Activated naive CD4-positive, alpha-beta T cell treated with Interleukin-2 at 50 U/mL for 16 hours (primary cell): ENCODE measurements at places on chromosomes 6 and 20.
A peak's percentile ranks its signal among the peaks of the same experiment; 100 is the strongest.

GRCh38 chr6:17928514-17929430, 58.7 kb downstream of the KIF13A start:
- DNase-seq: no peak

GRCh38 chr20:7199861-7200260, 432.4 kb downstream of the BMP2 start:
- no peak for DNase-seq

GRCh38 chr6:136774228-136775041, 17.8 kb downstream of the MAP3K5 start:
- no peak for DNase-seq

DNA sequence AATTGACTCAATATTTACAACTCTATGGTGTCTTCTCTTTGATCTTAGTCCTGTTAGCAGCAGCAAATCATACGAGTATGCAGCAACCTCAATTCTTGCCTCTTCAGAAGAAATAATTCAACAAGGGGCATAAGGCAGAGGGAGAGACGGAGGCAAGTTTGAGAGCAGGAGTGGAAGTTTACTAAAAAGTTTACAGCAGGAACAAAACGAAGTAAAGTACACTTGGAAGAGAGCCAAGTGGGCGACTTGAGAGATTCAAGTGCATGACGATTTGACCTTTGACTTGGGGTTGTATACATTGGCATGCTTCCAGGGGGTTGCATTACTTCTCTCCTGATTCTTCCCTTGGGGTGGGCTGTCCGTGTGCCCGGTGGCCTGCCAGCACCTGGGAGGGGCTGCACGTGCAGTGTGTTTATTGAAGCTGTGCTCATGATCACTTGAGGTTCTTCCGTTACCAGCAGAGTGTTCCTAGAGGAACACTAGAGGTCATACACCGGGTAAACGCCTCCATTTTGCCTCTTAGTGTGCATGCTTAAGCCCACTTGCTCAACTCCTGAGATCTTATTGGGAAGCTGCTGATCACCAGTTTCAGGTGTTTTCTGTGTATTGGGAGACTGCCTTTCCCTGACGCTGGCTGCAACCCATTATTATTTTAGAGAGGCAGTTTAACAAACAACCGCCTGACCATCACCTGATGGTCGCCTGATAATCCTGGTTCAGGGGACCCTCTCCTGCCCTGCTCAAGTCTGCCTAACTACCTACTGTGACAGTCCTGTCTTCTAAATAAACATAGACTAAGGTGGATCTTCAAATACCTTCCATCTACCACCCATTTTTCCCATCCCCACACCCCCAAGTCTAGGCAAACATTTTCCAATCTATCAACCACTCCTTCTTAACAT, 172.4 kb upstream of the MYLIP start:
- DNase-seq: no peak

- no peak for DNase-seq
Observed at GRCh38 chr6:152301021-152301764, 336.0 kb downstream of the SYNE1 start.

GRCh38 chr6:121619987-121620740, 184.7 kb downstream of the GJA1 start:
- DNase-seq: no peak

GRCh38 chr20:63100174-63100925, 93.6 kb upstream of the BHLHE23 start:
- DNase-seq: no peak

- no peak for DNase-seq
Observed at GRCh38 chr6:21666853-21667681, 73.5 kb downstream of the SOX4 start.

DNA sequence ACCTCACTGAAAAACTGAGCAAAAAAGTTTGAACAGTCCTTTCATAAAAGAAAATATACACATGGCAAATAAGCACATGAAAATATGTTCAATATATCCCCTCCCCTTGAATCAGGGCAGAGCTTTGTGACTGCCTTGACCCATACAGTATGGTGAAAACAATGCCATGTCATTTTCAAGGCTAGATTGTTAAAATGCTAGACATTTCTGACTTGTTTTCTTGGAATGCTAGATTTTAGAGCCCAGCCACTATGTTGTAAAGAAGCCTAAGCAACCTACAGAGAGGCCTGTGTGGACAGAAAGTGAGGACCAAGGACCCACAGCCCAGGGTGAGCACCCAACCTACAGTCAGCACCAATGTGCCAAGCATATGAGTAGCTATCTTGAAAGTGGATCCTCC, 17.1 kb upstream of the ASF1A start:
- no peak for DNase-seq

- no peak for DNase-seq
Observed at GRCh38 chr6:125421836-125422235, 120.1 kb upstream of the HDDC2 start.

DNA sequence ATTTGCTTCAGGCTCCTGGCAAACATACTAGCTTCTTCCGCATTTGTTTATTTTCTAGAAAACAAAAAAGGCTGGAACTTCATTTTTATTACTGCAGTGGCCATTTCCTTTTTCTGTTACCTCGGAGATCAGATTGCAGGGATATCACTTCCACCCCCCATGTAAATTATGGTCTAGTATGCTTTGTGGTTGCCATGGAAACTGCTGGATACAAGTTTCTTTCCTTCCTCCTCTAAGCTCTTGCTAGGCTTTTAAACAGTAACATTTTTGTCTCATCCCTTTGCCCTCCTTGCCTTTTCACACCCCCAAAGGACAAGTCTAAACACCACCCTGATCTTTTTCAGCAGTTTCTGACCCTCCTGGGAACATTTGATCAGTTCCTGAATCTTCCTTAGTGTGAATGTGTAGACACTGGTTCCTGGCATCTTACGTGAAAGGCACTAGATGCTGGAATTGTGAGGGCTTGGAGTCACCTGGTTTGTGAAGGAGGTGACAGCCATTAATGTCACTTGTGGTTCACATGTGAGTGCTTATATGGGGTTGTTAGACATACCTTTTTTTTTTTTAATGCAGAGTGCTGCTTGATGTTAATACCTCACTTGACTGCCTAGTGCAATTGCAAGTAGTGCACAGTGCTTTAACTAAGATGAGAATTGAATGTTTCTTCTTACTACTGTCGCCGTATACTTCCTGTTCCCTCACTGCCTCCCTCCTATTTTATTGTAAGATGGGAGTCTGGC, 181.6 kb downstream of the JARID2 start:
- no peak for DNase-seq

- no peak for DNase-seq
Observed at GRCh38 chr6:167233490-167233889, 57.6 kb upstream of the UNC93A start.

DNA sequence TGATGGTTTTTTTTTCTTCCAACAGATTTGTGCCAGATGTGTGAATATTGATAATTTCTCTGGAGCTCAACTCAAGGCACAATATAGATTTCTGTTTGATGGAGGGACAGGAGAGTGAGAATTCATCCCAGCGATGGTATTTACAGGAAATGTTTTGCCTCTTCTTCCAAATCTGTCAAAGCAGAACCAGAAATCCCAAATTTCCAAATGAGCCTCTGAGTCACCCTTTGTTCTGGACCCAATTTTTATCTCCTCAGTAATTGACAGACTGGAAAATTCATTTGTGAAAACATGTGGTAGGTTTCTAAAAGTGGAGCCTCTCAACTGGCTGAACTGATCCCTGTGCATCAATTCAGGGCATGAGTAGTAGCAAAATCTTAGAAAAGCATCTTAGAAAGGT, 223.2 kb upstream of the TSHZ2 start:
- DNase-seq: no peak

DNA sequence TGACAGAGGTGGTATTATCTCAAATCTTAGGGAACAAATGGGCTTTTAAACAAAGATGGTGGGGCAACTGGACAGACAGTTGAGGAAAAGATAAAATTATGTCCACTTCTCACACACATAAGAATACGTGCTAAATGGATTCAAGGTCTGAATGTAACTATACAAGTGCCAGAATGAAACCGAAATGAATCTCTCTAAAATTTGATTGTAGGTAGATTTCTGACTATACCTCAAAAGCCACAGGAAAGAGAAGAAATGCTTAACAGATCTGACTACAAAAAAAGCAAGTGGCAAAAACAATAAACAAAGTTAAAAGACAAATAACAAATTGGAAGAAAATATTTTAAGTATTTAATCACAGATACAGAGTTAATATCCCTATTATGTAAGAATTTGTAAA, 182.7 kb upstream of the OLIG3 start:
- no peak for DNase-seq

- no peak for DNase-seq
Observed at GRCh38 chr6:2918936-2919335, 15.8 kb upstream of the SERPINB9 start.

GRCh38 chr6:110646951-110647910, 168.0 kb downstream of the CDK19 start:
- no peak for DNase-seq

GRCh38 chr6:54920628-54921027, 74.1 kb downstream of the FAM83B start:
- DNase-seq: no peak

DNA sequence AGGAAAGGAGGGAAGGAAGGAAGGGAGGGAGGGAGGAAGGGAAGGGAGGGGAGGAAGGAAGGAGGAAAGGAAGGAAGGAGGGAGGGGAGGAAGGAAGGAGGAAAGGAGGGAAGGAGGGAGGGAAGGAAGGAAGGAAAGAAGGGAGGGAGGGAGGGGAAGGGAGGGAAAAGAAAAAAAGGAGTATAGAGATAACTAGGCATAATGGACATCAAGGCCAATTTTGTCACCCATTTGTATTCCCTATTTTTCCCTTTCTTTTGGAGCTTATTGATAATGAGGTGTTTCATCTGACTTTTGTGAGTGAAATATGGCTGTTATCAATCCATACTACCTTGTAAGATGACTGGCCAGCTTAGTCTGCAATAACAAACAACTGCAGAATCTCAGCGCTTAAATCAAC, 282.0 kb upstream of the FLRT3 start:
- no peak for DNase-seq

DNA sequence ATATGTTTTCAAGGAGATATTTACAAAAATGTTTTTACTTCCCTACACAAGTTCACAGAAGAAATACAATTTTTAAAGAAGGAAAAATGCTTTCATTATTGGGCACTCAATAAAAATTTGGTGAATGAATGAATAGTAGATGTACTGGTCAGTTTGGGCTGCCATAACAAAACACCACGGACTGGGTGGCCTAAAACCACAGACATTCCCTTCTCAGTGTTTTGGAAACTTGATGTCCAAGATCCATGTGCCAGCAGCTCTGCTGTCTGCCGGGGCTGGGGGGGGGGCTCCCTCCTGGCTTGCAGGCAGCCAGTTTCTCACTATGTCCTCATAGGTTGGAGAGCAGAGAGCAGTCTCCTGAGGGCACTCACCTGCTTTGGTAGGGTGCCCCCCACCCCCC, 62.0 kb downstream of the FAM120B start:
- DNase-seq: no peak

- no peak for DNase-seq
Observed at GRCh38 chr6:101386982-101387381, 6.5 kb upstream of the GRIK2 start.

DNA sequence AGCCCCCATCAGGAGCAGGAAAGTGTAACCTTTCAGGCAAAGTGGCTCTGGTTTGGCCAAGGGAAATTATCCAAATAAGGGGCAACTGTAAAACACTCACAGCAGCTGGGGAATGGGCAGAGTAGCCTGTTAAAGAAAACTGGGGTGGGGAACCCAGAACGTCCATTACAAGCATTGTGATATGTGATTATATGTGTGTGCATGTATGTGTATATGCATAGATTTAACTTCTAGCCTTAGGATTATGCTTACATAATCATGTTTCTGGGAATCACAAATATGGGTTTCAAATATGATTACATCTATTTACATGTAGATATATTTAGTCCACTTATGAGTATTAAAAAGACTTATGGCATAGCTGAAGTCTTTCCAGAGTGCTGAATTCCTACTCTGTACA, 278.1 kb upstream of the JAG1 start:
- no peak for DNase-seq

DNA sequence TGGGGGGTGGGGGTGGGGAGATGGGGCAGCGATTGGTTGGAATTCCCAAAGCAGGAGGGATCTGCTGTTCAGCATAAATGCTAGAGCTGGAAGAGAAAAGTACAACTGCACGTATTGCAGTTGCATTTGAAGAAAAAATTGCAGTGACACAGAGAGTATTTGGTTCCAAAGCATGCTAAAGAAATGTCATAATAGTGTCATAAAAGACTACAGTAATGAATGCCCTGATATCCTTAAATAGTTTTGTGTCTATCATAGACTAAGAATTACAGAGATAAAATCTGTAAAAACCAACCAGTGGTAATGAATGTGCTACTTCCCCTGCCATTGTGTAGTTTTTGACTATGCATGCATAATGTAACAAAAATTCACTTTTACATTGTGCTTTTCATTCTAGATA, 693.6 kb upstream of the SLC35B3 start:
- DNase-seq: no peak

DNA sequence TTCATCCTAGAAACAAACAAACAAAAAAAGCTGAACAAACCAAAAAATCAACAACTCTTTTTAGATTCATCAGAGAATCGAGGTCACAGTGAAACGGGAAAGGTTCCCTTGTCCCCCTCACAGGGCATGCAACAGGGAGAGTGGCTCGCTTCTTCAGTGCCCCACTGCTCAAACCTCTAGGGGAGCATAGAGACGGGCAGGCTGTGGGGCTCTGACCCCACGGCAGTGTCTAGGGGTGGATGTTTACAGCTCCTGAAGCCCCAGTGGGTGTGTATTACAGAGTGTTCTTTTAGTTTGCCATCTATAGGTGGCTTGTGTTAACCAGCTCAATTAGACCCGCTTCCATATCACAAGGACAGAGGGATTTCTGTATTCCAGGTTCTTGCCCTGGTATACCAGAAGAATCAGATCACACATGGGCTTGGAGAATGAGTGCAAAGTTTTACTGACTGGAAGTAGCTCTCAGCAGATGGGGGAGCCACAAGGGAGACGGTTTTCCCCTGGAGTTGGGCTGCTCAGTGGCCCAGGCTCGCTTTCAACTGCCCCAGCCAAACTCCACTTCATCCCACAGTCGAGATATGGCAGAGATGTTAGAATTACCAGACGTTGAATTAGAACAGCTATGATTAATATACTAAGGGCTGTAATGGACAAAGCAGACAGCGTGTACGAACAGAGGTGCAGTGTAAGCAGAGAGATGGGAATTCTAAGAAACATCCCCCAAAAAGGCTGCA, 192.6 kb upstream of the CST7 start:
- DNase-seq: no peak

- DNase-seq: no peak
Observed at GRCh38 chr6:159047891-159048685, 3.3 kb upstream of the TAGAP start.

- peak; percentile 75 for DNase-seq
Observed at GRCh38 chr6:155418017-155418761, 37.5 kb downstream of the NOX3 start.

DNA sequence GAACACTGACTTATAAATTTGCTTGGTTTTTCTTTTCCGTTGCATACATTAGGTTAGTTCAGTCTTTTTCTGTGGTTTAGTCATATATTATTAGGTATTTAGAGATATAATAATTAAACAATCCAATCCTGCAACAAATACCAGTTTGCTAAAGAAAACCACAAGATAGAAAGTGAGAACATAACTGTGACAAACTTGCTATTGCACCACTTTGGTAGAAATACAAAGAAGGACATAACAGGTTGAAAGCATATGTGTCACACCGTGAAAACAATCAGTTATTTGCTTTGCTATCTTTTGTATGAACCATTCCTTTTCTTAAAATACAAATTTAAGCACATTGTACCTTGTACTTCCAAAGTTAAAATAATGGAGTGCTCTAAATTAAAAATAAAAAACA, 42.0 kb upstream of the KCNQ5 start:
- DNase-seq: no peak
